Stimulated activated CD4-positive, alpha-beta T cell treated with anti-CD3 and anti-CD28 coated beads, Interleukin-1b, Interleukin-23, amount 100 ng/mL, for 4 hours (primary cell): ENCODE measurements at places on chromosomes 12 and 14.

DNA sequence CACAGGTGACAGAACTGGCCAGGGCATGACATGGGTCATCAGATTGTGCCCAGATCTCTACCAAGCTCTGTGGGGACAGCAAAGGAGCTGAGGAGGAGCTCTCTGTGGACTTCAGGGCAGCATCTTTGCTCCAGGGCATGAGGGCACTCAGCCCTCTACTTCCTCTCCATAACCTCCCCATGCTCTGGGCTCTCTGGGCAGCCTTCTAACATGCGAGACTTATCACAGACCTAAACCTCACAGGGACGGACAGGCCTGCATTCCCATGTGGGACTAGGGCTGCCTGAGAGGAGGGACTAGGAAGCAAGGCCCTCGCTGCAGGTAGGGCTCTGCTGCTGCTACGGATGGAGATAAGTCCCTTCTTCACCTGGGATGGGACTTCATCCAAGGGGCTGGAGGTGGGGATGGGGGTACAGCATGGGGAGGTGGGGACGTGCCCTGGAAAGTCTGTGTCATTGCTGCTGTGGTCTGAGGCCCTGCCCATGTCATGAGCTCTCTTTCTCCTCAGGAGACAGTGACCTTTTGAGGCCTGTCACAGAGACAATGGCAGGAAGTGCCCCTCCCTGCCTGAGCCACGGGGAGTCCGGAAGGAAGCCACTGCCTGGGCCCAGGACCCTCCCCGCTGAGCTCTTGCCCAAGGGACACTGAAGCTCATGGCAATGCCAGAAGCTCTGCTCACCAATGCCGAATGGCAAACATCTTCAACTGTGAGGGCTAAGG is 44.1 kb downstream of the PITPNM2 start:
- peak; percentile 15 for DNase-seq

DNA sequence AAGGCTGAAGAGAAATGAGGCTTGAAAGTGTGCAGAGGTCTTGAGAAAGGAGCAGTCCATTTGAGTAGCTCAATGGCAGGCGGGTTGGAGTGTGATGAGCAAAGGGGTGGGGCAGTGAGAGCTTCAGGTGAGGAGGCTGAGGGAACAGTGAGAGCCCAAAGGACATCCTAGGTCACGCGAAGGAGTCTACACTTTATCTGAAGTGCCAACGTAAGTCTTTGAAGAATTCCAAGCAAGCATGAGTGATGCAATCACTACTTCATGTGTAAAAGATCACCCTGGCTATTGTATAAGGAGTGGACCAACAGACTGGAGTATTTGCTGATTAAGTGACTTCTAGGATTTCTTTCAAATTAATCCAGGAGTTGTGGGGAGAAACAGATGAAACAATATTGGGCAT is 159.9 kb upstream of the HIF1A start:
- DNase-seq: no peak

DNA sequence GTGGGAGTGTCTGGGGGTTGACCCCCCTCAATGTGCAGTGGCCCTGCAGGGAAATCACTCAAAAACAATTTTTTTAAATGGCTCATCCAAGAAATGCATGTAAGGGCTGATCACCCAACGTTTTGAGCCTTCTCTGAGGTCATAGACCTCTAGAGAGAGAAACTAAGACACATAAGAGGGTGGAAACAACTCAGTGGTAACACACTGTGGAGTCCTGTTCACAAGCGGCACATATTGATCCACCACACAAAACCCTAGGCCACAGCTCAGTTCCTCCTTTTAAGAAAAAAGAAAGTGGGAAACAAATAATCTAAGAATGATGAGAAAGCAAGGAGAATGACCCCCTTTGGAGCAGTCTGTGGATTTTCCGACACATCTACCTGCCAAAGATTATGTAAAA is 83.0 kb upstream of the METAP2 start:
- no peak for DNase-seq

GRCh38 chr14:68420350-68420749 is 372.5 kb downstream of the ZFP36L1 start:
- DNase-seq: no peak

DNA sequence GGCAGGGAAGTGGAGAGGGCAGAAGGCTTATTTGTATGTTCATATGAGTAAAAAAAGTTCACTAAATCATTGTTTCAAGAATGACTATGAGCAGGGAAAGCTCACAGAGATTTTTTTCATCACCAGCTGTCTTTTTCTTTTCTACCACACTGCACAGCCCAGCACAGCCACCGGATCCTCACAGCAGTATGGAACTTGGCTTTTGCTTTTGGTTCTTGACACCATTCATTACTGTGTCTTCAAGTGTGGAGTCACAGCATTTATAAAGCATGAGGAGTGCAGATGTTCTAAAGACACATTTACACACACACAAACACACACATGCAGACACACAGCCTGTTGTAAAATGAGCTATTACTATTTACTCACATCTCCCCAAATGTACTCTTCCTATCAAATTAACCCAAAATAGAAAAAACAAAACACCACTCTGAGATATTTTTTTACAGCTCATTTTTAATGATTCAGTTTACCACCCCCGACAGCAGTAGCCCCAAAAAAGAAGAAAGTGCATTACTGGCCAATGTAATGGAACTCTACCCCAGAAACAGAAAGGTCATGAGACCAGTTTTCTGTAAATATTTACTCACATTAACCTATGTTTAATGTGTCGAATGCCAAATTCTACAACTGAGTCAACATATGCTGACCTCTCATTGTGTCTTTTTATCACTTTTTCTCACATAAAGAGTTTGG is 60.5 kb downstream of the BTG1 start:
- no peak for DNase-seq

DNA sequence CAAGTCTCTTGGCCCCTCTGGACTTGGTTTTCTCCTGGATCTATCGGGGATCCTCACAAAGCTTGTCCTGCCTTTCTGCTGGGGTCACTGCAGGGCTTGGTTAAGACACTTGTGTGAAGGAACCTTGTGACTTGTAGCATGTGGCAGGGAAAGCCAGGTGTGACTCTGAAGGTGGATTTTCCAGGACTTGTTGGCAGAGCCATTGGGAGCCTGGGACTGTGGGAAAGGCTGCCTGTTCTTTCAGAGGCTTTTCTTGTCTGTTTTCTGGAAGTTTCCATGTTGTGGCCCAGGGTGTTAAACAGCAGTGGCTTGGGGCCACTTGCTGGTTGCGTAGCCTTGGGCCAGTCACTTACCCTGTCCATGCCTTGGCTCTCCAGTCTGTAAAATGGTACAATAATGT is 12.6 kb downstream of the KMT5A start:
- DNase-seq: no peak

GRCh38 chr12:53468282-53468681 is 16.4 kb downstream of the PCBP2 start:
- DNase-seq: no peak

GRCh38 chr12:92094751-92095161 is 50.9 kb downstream of the BTG1 start:
- no peak for DNase-seq

GRCh38 chr14:29064305-29064900 is 297.8 kb downstream of the FOXG1 start:
- no peak for DNase-seq

DNA sequence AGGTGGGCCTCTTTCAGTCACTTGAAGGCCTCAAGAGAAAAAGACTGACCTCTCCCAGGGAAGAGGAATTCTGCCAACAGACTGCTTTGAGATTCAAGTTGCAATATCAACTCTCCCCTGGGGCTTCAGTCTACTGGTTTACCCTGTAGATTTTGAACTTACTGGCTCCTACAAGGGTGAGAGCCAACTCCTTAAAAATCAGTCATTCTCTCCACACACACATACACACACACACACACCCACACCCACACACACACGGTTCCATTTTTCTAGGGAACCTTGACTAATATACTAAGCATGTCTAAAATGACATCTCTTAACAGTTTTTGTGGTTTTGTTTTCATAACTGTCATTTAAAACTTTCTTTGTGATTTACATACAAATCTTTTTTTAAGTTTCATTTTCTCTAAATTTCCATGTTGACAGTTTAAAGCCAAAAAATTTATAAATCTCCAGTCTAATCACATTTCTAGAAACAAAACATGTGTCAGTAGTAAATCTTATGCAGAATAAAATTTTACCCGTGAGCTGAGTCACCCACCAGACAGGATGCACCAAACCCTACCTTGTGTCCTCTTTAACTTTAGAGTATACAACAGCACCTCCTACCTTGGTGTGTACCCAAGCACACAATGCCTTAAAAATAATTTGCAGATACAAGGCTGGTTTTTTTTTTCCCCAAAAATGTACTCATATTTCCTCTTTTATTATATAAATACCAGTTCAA is 394.6 kb downstream of the AEBP2 start:
- no peak for DNase-seq

GRCh38 chr12:113302886-113303640 is 31.8 kb downstream of the SLC8B1 start:
- DNase-seq: no peak

DNA sequence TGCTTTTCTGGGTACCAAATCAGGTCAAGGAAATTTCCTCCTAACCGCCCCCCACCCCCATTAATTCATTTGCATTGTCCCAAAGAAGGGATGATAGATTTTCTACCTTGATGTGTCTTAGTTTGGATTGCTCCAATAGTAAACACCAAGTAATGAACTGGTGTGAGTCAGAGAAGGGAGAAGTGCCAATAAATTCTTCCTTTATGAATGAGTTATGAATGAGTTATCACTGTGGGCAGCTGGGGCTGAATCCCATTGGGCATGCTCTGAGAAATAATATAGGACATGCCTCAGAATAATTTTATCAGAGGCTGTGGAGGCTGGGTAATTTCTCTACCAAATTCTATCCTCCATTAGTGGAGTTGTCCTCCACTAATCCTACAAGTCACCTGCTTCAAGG is 277.9 kb upstream of the FLRT2 start:
- DNase-seq: no peak

- DNase-seq: no peak
Measured at GRCh38 chr14:52043690-52044089, 25.2 kb downstream of the NID2 start.

DNA sequence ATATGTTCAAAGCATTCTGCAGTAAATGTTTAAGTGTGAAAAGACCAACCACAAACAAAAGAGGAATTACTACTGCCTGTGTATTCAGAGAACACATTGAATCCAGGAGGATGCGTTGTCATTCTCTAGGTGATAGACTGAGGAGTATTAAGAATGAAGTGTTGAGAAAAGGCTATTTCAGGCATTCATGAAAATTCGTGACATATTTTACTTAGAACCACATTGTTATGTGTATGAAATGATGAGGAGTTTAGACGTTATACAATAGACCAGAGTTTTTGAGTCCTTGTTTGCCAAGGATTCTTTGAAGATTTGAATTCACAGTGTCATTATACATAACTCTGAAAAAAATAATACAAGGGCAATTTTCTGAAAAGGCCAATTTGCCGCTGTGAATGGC is 251.8 kb downstream of the CCDC91 start:
- no peak for DNase-seq

- no peak for DNase-seq
Measured at GRCh38 chr14:55946231-55946630, 172.0 kb upstream of the PELI2 start.

- DNase-seq: no peak
Measured at GRCh38 chr12:112352921-112353320, 29.3 kb downstream of the HECTD4 start.

GRCh38 chr12:120252071-120252906 is 13.2 kb downstream of the PXN start:
- DNase-seq: no peak
